Progenitor cell of endocrine pancreas (in vitro differentiated cells): ENCODE measurements at places on chromosomes 6 and 20. TPM values are rescaled to one million over a fixed set of nuclear protein-coding genes. Genes with fewer than 3 reads are reported as not detected.

DNA sequence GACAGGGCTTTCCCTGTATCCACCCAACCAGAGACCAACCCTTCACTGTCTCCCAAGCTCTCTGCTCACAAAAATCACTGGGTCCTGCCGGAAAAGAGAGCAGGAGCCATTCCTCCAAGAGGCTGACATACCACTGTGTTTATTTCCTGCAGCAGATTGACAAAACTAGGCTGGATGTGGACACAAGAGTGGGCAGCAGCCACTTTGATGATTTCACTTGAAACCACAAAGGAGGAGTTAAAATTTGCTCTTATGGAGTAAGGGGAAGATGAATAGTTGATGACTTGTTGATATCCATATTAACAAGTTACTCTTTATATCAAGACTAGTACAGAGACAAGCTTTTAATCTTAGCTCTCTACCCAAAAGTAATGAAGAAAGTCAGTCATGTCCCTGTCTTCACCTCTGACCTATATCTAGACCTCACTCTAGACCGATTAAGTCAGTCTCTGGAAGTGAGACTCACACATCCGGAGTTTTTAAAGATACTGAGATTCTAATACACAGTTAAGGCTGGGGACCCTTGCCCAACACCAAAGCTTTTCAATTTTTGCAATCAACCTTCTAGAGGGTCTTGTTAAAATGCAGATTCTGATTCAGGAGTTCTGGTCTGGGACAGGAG lies 73.8 kb downstream of the SCML4 start:
- H3K27ac ChIP-seq, result no peak overlapping the region
- DNase-seq, result no peak
- no peaks in the 10 kb centered on the region for H3K4me1 ChIP-seq
- peaks cover 18% of the 10 kb centered on the region for H3K27me3 ChIP-seq

DNA sequence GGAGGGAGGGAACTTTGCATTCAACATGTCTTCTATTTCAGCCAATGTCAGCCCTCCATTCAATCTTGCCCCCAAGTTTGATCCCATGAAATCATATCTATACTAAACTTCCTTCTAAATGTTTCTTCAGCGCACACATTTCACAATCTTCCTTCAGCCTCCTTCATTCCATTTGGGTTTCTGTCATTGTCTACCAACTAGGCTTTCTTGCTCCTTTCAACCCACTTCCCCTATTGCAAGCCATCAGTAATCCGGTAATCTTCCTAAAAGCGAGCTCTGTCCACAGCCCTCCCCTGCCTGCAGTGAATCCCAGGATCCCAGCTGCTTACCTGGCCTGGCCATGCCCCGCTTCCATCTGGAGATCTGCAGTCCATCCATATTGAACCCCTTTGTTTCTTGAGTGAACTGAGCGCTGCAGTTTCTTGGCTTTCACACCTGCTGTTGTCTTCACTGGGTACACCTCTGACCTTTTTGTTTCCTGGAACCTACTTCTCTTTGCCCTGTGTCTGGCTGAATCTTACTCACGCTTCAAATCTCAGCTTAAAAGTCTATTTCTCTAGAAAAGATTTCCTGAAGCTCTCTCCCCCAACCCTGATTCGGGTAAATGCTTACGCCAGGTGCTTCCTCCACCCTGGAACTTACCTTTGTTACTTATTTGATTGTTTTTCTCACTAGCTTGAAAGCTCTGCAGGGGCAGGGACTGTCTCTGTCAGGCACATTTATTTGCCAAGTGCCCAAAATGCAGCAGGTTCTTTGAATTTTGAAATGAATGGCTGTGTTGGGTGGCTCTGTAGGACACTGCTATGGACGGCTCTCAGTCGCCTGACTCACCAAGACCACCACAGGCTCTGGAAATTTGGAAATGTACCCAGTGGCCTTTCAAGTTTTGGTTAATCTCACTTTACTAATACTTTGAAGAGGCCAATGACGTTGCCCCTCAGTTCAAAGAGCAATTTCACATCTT lies 50.3 kb downstream of the ADTRP start:
- no peak overlapping the region for H3K27ac ChIP-seq
- no peaks in the 10 kb centered on the region for H3K27me3 ChIP-seq

DNA sequence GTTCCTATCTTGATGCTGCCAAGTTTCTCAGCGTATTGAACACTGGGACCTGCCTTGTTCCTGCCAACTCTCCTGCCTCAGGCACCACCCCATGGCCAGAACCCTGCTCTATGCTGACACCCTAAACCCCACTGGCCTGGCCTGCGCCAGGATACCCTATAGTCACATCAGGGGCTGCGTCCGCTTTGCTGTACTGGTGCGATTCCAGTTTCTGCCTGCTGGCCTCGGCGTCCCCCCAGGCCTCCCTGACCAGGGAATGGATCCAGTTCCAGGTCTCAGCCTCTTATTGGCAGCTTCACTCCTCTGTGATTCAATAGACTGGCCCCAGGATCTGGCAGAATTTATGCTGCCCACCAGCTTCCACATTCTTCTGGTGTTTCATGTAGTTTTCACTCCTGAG lies 55.0 kb downstream of the GPR6 start:
- peaks cover 6% of the 10 kb centered on the region for H3K27me3 ChIP-seq
- H3K4me3 ChIP-seq, result no peak overlapping the region
- no peak for DNase-seq
- no peak overlapping the region for H3K27ac ChIP-seq
- H3K36me3 ChIP-seq, result no peaks in the 10 kb centered on the region

DNA sequence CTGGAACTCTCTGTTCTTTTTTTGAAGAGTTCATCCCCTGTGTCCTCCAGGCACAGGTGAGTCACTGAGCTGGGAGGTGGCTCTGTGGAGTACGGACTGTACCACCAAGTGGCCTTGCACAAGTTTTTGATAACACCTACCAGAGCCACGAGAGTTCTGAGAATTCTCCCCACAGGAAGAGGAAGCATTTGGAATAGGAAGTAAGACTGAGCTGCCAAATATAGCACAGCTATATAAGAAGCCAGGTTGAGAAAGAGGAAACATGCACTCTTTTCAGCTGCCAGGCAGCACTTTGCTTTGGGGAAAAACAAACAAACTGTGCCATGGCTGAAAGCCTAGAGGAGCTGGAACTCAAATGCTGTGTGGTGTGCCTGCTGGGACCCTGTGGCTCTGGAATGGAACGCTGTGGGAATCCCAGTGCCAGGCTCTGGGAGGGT lies 70.8 kb upstream of the RIPOR2 start:
- no peak overlapping the region for H3K4me3 ChIP-seq
- DNase-seq, result no peak
- peaks cover 6% of the 10 kb centered on the region for H3K4me1 ChIP-seq
- H3K36me3 ChIP-seq, result no peaks in the 10 kb centered on the region
- no peaks in the 10 kb centered on the region for H3K27me3 ChIP-seq
- H3K27ac ChIP-seq, result no peak overlapping the region

GRCh38 chr20:6888736-6889395 lies 121.4 kb downstream of the BMP2 start:
- H3K27ac ChIP-seq, result no peak overlapping the region
- H3K4me1 ChIP-seq, result no peaks in the 10 kb centered on the region
- H3K36me3 ChIP-seq, result no peaks in the 10 kb centered on the region
- peaks cover 12% of the 10 kb centered on the region for H3K27me3 ChIP-seq
- DNase-seq, result no peak

DNA sequence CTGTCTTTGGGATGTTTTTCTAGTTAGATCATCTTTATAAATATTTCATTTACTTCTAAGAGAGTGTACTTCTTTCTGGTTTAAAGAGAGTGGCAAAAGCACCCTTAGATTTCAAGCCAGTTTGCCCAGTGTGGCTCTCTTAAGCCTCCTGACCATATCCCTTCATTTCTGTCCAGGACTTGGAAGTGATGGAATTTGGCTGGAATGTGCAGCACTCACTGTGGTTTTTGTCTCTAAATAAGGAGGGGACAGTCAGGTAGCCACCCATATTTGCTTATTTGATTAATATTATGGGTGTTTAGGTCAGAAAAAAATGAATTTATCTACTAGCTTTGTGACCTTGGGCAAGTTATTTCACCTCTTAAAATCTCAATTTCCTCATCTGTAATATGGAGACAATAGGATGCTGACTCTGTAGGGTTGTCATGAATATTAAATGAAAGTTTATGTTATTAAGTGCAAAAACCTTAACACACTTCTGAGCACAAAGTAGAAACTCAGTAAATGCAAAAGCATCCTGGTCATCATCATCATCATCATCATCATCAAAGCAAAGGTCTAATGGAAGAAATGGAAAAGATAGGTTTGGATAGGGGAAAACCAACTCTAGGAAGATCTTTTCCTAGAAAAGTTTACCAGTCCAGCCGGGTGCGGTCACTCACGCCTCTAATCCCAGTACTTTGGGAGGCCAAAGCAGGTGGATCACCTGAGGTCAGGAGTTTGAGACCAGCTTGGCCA lies 3.1 kb downstream of the CRYBG1 start:
- peaks cover 13% of the 10 kb centered on the region for H3K27me3 ChIP-seq
- H3K27ac ChIP-seq, result no peak overlapping the region
- H3K36me3 ChIP-seq, result no peaks in the 10 kb centered on the region
- no peak overlapping the region for H3K4me3 ChIP-seq
- DNase-seq, result no peak
- H3K4me1 ChIP-seq, result peaks cover 1% of the 10 kb centered on the region

GRCh38 chr6:108781419-108782100 lies 66.7 kb upstream of the ARMC2 start:
- peak overlapping the region; percentile 81 for H3K4me3 ChIP-seq
- peaks cover 30% of the 10 kb centered on the region for H3K27me3 ChIP-seq
- no peak for DNase-seq
- H3K27ac ChIP-seq, result no peak overlapping the region

DNA sequence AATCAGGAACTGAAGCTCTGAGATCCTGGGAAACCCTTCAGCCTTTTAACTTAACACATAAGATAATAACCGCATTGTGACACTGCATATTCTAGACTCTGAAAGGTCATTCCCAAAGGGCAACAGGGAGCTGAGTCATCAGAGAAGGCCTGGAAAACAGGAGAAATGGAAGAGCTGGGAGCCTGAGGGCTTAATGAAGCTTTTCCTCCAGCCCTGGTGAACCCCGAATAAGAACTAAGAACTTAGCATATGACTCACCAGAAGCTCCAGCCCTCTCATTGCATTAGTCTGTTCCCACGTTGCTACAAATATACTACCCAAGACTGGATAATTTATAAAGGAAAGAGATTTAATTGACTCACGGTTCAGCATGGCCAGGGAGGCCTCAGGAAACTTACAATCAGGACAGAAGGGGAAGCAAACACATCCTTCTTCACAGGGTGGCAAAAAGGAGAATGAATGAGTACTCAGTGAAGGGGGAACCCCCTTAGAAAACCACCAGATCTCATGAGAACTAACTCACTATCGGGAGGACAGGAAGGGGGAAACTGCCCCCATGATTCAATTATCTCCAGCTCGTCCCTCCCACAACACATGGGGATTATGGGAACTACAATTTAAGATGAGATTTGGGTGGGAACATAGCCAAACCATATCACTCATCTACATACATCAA lies 648.5 kb downstream of the TFAP2A start:
- H3K36me3 ChIP-seq, result no peaks in the 10 kb centered on the region
- peaks cover 5% of the 10 kb centered on the region for H3K4me1 ChIP-seq
- no peak overlapping the region for H3K27ac ChIP-seq
- no peaks in the 10 kb centered on the region for H3K27me3 ChIP-seq
- DNase-seq, result no peak

- no peak overlapping the region for H3K27ac ChIP-seq
- no peaks in the 10 kb centered on the region for H3K36me3 ChIP-seq
- H3K4me1 ChIP-seq, result peaks cover 5% of the 10 kb centered on the region
- H3K27me3 ChIP-seq, result peaks cover 30% of the 10 kb centered on the region
These were observed 8.7 kb downstream of the CST4 start for GRCh38 chr20:23680146-23680545.

GRCh38 chr6:144435602-144436426 lies 150.7 kb downstream of the UTRN start:
- H3K36me3 ChIP-seq, result peaks cover 58% of the 10 kb centered on the region
- H3K4me3 ChIP-seq, result no peak overlapping the region
- DNase-seq, result no peak

DNA sequence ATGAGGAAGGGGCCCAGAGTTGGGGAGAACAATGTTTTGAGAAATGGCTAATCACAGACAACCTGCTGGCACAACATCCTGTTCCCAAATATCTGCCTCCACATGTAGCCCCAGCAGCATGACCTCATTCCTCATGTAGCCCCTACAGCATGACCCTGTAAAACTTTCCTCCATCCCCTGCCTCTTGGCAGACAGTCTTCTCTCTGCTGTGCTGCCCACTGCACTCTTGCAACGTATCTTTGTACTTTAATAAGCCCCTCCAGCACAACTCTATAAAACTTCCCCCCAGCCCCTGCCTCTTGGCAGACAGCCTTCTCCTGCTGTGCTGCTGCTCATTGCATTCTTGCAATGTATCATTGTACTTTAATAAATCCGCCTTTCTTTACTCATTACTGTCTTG lies 278.8 kb downstream of the HDGFL1 start:
- no peak for DNase-seq
- H3K4me3 ChIP-seq, result no peak overlapping the region
- H3K4me1 ChIP-seq, result no peaks in the 10 kb centered on the region
- H3K27ac ChIP-seq, result no peak overlapping the region
- peaks cover 3% of the 10 kb centered on the region for H3K36me3 ChIP-seq
- no peaks in the 10 kb centered on the region for H3K27me3 ChIP-seq

The OLIG3 gene
- total RNA-seq, result not detected in 2 replicates
